ENCODE measurements at places on chromosomes 3 and 15. TPM values are rescaled to one million over a fixed set of nuclear protein-coding genes. Genes with fewer than 3 reads are reported as not detected.

SOX2 gene
- 1.5 TPM for total RNA-seq

CGNL1 gene
- 7.1 TPM for total RNA-seq

GOLGA6L4 gene
- 4.0 TPM for total RNA-seq

SMCO1 gene
- total RNA-seq, result not detected

STRIT1 gene
- total RNA-seq, result not detected

PARP16 gene
- total RNA-seq, result 16.7 TPM

DNA sequence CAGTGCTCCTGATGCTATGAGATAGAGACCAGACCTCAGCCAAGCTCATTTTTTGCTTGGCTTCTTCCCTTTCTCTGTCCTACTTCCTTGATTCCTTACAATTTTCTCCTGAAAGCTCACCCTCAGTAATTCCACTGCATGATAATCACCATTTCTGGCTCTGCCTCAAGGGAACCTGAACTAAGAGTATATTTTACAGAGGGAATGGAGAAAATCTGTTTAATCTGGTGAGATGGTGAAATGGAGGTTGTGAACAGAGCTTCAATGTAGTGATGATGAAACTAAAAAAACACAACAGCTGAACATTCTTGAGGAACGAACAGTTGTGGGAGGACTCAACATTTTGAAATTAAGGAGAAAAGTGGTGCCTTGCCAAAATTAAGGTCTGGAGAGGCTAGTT lies 16.3 kb downstream of the HHLA2 start:
- no peak overlapping the region for H3K4me3 ChIP-seq
- H3K27ac ChIP-seq, result no peak overlapping the region
- H3K4me1 ChIP-seq, result no peaks in the 10 kb centered on the region
- DNase-seq, result no peak
- no peaks in the 10 kb centered on the region for H3K27me3 ChIP-seq

GRCh38 chr15:89657686-89658200 lies 2.5 kb upstream of the KIF7 start:
- H3K4me3 ChIP-seq, result no peak overlapping the region
- peaks cover 13% of the 10 kb centered on the region for H3K27me3 ChIP-seq
- H3K36me3 ChIP-seq, result no peaks in the 10 kb centered on the region
- peaks cover 18% of the 10 kb centered on the region for H3K4me1 ChIP-seq
- no peak overlapping the region for H3K27ac ChIP-seq
- DNase-seq, result no peak

DNA sequence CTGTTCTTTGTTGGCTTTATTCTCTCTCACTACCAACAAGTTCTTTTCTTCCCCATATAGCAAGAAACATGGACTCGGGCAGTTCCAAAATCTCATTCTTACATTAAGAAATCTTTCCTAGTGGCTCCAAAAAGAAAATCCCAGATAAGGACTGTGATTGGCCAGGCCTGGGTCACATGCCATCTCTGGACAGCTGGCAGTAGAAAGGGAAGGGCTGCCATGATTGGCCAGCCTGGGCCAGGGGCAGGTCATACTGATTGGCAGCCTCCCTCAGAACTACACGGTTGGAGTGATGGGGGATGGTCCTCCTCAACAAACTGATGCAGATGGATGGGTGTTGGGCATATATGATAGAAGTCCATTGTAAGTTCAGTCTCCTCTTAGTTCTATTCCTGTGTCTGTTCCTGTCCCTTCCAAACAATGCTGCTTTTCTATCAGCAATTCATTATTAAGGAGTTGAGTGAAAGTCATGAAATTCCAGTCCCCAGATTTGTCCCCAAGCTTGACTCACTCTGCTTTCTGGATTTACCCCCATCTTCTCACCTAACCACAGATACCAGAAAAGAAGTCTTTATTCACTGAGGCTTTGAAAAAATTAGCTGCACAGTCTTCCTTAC lies 175.5 kb downstream of the ATG7 start:
- no peaks in the 10 kb centered on the region for H3K36me3 ChIP-seq
- no peak overlapping the region for H3K27ac ChIP-seq
- DNase-seq, result no peak
- no peaks in the 10 kb centered on the region for H3K27me3 ChIP-seq
- no peak overlapping the region for H3K4me3 ChIP-seq

DNA sequence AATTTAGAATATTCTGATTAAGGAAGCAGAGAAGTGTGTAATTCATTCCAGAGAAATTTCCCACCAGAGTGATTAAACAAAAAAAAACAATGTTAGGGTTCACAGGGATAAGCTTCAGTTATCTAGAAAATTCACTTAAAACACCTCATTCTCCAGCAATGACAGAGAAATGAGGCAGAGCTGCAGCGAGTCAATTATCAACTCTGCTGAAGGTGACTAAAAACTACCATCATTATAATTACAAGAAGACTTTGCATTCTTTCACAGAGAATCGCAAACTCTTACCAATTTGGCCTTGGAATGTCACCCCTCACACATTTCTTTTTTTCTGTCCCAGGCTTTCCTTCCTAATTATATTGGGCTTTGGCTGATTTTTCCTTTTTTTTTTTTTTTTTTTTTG lies 117.1 kb downstream of the RAB11A start:
- H3K4me1 ChIP-seq, result peaks cover 11% of the 10 kb centered on the region
- no peaks in the 10 kb centered on the region for H3K36me3 ChIP-seq
- H3K4me3 ChIP-seq, result no peak overlapping the region
- no peak overlapping the region for H3K27ac ChIP-seq
- peaks cover 75% of the 10 kb centered on the region for H3K27me3 ChIP-seq

GRCh38 chr15:96381463-96381862 lies 51.0 kb downstream of the NR2F2 start:
- no peak overlapping the region for H3K27ac ChIP-seq
- H3K27me3 ChIP-seq, result no peaks in the 10 kb centered on the region
- H3K4me1 ChIP-seq, result no peaks in the 10 kb centered on the region
- DNase-seq, result no peak
- H3K36me3 ChIP-seq, result no peaks in the 10 kb centered on the region
- no peak overlapping the region for H3K4me3 ChIP-seq

DNA sequence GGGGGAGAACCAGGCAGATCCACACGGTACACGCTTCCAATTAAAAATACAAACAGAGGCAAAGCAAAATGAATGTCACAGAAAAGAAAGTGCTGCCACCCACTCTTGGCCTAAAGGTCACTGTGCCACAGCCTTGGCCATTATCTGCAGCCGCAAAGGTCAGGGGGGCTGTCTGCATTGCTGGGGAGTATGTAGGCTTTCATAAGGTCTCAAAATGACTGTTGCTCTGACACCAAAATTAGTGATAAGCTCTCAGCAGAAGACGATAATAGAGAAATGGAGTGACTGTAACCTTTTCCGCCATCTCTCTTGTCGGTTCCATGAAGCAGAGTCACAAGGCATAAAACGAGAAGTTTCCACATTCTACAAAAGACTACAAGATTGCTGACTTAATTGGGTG lies 374.2 kb upstream of the ICE2 start:
- no peak overlapping the region for H3K27ac ChIP-seq
- H3K27me3 ChIP-seq, result no peaks in the 10 kb centered on the region
- H3K4me3 ChIP-seq, result no peak overlapping the region
- H3K36me3 ChIP-seq, result no peaks in the 10 kb centered on the region

GRCh38 chr3:146160321-146160963 lies 542 bp downstream of the PLOD2 start:
- H3K4me1 ChIP-seq, result peaks cover 36% of the 10 kb centered on the region
- peak; percentile 77 for DNase-seq
- no peaks in the 10 kb centered on the region for H3K36me3 ChIP-seq
- H3K27me3 ChIP-seq, result no peaks in the 10 kb centered on the region
- H3K27ac ChIP-seq, result peak overlapping the region; percentile 90
- peak overlapping the region; percentile 90 for H3K4me3 ChIP-seq

- DNase-seq, result no peak
- H3K4me1 ChIP-seq, result no peaks in the 10 kb centered on the region
Observed at GRCh38 chr3:127658234-127658633, 14.5 kb upstream of the ABTB1 start.

GRCh38 chr3:133074977-133075376 lies 36.8 kb downstream of the TMEM108 start:
- H3K27ac ChIP-seq, result no peak overlapping the region
- H3K27me3 ChIP-seq, result no peaks in the 10 kb centered on the region
- H3K4me1 ChIP-seq, result no peaks in the 10 kb centered on the region
- no peak overlapping the region for H3K4me3 ChIP-seq
- DNase-seq, result no peak
